ENCODE measurements at places on chromosomes 12 and 14.

DNA sequence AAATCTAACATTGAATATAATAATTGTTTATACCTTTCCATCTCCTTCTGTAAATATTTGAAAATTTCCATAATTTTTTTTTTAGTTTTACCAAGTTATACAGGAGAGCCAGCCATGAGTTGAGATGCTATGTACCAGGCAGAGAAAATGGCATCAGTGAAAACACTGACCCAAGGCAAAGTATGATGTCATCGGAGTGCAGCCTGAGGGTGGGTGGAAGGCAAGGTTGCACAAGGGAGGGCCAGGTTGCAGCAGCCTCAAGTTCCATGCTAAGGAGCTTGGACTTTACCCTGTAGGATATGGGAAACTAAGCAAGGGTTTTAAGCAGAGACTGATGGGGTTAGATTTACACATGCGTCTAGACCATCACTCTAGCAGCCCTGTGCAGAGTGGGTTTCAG lies 441.1 kb downstream of the BCAT1 start:
- no peak for DNase-seq

DNA sequence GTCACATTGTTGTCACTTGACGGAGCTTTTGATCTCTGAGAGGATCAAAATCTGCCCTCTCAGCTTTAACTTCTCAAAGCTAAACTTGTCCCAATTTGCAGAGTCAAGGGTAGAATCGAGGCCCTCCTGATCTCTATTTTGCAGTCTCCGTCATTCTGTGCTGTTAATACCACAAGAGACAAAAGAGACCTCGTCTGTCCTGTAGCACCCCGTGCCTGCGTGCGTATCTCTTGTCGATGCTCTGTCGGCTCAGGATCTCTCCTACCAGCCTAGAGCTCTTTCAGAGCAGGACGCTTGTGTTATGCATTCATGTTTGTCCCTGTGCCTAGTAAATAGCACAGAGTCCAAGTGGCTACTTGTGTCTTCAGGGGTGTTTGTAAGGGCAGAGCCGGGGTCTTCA lies 5.1 kb downstream of the EVL start:
- DNase-seq, result no peak

- no peak for DNase-seq
Observed at GRCh38 chr12:48889679-48890078, 24.0 kb upstream of the RND1 start.

DNA sequence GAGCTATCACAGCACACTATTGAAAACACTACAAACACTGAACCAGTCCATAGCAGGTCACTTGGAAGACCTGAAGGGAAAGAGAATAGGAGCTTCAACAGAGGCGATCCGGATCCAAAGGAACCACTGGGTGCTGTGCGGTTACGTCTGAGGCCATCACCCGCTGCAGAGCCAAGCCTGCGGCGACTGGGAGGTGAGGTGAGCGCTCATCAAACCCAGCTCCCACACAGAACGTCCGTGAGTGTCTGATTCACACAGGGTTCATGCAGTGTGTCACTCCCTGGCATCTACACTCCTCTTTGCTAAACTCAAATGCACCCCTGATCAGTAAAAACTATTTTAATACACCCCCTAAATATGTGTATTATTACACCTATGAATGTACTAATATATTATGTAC lies 64.1 kb downstream of the TMEM132D start:
- no peak for DNase-seq

DNA sequence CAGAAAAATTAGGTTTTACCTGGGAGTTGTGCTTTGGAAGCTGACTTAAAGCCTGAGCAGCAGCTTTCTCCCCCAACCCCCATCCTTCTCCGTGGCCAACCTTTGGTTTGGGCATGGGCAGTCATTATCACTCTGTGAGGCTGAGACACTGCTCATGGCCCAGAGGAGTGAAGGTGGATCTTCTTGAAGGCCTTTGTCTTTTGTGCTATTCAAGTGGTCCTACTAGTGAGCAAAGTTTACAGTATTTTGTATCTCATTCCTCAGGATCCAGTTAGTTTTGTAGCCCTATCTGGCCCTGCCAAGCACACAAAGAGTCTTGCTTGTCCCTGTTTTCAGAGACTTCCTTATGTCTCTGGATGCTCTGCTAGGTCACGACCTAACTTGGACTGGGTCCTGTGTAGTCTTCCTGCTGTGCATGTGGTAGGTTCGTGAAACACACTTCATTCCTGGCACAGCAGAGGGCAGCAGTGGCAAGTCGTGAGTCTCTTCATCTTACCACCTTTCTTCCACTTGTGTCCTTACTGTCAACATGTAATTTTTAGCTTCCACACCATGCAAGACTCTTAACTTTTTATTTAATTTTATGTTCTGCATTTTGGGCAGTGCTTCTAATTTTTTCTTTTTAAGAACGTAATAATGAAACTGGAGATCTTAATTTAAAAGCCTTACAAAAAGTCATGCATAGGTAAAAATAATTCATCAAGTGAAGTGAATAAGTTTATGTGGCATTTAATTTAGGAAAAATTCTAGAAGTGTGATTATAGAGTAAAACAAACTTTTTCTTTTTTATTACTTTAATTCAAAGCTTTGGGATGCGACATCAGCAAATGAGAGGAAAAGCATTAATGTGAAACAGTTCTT lies 53.7 kb downstream of the APAF1 start:
- peak; percentile 59 for DNase-seq

DNA sequence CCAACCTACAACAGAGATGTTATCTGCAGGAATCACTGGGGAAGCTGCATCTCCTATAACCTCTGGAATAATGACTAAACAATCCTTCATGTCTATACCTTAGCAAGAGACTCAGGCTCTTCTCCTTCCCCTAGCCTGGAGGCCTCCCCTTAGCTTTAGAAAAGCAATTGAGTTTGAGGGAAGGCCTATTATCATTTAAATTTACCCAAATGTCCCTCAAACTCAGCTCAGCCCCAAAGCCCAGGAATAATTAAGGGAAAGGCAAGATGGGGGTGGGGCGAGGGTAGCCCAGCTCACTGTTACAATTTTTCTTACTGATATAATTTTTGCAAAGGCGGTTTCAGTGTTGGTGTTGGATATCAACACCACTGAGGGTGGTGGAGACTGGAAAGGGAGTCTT lies 151.4 kb upstream of the EEA1 start:
- DNase-seq, result no peak

DNA sequence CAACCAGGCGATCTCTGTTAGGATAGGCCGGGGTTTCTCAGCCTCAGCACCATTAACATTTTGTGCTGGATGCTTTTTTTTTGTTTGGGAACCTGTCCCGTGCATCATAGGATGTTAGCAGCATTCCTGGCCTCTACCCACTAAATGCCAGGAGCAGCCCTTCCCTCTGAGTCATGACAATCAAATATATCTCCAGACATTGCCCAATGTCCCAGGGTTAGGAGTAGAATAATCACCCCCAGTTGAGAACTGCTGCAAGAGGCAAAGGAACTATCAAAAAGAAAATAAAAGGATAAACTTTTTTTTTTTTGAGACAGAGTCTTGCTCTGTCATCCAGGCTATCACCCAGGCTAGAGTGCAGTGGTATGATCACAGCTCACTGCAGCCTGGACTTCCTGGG lies 76.0 kb downstream of the ACACB start:
- no peak for DNase-seq

GRCh38 chr12:88996200-88996788 lies 356.0 kb downstream of the DUSP6 start:
- no peak for DNase-seq

DNA sequence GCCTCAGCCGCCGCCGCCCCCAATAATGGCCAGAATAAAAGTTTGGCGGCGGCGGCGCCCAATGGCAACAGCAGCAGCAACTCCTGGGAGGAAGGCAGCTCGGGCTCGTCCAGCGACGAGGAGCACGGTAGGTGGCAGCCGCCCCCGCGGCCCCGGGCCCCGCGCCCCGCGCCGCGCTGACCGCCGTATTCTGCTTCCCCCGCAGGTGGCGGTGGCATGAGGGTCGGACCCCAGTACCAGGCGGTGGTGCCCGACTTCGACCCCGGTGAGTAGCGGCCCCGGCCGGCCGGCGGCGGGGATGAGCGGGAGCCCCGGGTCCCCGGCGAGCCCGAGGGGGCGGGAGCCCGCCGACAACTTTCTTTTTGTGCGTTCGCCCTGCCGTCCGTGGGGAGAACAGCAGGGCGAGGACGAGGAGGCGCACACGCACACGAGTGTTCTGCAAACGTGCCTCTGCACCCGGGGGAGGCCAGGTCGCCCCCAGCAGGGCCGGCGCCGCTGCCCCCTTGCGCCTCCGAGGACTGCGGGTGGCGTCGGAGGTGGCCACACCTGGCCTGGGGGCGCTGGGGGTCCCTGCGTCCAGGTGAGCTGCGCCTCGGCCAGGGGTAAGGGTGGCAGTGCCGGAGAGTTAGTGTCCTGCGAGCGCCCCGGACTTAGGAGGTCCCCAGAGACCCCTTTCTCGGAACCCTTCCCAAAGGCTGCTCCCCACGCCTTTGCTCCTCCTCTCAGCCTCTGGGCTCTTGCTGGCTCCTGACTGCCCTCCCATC lies 794 bp downstream of the RCOR1 start:
- DNase-seq, result no peak

- no peak for DNase-seq
Observed at GRCh38 chr14:79179985-79180384, 1009.8 kb downstream of the NRXN3 start.

GRCh38 chr14:22557846-22558220 lies 31.2 kb downstream of the DAD1 start:
- no peak for DNase-seq

DNA sequence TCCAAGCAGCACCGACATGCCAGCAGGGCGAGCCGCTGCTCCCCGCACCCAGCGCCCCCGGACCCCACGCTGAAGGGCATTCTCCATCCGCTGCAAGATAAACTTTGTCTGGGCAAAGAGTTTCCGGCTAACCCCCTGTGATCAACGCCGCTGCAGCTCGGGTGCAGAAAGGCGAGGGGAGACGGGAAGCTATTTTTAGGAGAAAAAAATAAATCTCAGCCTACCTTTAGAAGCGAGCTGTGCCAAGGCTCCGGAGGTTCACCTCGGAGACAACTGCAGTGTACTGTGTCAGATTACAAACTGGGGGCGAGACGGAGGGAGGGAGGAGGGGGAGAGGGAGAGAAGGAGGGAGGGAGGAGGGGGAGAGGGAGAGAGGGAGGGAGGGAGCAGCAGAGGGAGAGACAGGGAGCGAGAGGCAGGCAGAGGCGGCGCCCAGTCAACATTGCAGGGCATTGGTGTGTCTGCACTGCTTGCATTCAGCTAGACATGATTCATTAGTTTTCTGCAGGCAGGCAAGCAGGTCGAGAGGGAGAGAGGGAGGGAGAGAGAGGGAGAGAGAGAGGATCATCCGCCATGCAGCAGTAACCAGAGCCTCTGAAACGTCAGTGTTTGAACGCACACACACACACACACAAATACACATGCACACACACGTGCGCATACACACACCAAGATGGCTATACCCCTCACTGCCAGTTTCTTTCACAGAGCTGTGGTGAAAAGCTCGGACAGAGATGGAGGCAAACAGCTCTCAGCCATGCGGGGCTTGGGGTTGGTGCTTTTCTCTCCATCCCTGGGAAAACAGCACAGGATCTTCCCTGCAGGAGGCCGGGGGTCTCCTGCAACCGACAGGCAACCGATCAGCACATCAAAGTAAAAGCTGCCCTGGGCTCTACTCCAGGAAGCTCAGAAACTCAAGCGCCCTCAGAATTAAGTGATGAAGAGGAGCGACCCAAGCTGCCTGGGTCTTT lies at the start of gene RIMBP2:
TSS of gene RIMBP2 (minus strand) at position 302 of the 971 bp plus-strand sequence. CDS start 237,286 bp downstream, outside the sequence.
- DNase-seq, result peak; percentile 95

DNA sequence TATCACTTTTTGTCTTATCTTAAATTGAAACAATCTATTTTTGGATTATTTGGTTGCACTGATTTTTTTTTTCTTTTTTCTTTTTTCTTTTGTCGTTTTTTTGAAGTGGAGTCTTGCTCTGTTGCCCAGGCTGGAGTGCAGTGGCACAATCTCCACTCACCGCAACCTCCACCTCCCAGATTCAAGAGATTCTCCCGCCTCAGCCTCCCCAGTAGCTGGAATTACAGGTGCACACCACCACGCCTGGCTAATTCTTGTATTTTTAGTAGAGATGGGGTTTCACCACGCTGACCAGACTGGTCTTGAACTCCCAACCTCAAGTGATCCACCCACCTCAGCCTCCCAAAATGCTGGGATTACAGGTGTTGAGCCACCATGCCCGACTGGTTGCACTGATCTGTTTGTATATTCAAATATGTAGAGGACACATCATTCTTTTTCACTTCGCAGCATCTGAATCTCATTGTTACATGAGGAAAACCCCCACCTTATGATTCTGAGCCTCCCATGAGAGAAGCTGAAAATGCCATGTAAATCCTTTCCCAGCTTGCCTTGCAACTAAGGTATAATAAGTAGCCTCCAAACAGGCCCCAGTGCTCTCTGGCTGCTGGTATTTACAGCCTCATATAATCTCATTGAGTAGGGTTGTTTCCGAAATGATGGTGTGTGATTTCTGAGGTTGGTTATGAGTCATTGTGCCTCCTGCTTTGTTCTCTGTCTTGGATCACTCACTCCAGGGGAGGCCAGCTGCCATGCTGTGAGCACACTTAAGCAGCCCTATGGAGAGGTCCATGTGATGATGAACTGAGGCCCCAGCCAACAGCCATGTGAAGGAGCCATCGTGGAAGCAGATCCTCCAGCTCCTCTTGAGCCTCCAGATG lies 5.2 kb upstream of the HSP90B1 start:
- DNase-seq, result peak; percentile 10

DNA sequence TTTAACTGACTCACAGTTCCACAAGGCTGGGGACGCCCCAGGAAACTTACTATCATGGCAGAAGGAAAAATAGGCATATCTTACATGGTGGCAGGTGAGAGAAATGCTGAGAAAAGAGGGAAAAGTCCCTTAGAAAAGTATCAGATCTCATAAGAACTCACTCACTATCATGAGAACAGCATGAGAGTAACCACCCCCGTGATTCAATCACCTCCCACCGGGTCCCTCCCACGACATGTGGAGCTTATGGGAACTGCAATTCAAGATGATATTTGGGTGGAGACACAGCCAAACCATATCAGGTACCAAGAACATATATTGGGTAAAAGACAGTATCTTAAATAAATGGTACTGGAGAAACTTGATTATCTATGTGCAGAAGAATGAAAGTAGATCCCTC lies 100.3 kb upstream of the FAR2 start:
- DNase-seq, result no peak

GRCh38 chr12:116172224-116172849 lies 105.2 kb downstream of the MED13L start:
- DNase-seq, result no peak

- DNase-seq, result no peak
Observed at GRCh38 chr14:69531135-69531534, 43.5 kb downstream of the CCDC177 start.

DNA sequence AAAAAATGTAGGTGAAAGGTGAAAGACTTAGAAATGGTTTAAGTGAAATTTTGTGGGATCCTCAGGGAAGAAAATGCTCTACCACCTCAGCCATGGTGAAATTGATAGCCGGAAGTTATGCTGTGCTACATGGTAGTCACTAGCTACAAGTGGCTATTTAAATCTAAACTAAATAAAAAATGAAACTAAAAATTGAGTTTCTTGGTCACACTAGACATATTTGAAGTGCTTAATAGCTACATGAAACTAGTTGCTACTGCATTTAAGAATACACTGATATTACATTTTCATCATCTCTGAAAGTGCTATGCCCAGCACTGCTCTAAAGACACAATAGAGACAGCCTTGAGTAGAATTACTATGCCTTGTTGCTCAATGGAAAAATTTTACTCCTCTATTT lies 10.3 kb upstream of the SLCO1B3 start:
- DNase-seq, result no peak

All from NCI-H2171 treated with DMSO at 0.1 percent for 48 hours (cell line).